ENCODE measurements at places on chromosomes 12 and 14.

- DNase-seq = no peak
Measured at GRCh38 chr12:6942331-6942665, 1.3 kb upstream of the RNU7-1 start.

GRCh38 chr12:3361146-3361545 is 129.9 kb upstream of the PRMT8 start:
- DNase-seq = no peak

GRCh38 chr14:68444449-68445168 is 348.3 kb downstream of the ZFP36L1 start:
- DNase-seq = no peak

DNA sequence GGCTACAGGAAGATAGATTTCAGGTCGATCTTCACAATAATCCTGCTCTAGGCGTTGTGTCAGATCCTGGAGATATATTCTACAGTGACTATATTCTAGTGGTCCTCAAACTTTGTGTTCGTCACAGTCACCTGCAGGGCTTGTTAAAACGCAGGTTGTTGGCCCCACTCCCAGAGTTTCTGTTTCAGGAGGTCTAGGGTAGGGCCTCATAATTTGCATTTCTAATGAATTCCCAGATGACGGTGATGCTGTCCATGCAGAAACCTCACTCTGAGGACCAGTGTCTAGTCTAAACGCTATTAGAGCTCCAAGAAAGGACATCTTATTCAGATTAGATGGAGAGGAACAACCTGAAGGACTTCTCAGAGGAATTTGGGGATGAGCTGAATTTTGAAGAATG is 13.2 kb upstream of the SLC6A13 start:
- DNase-seq = no peak

GRCh38 chr12:132398386-132398991 is 69.1 kb upstream of the GALNT9 start:
- no peak for DNase-seq

GRCh38 chr14:96131836-96132235 is 72.8 kb upstream of the BDKRB2 start:
- DNase-seq = peak; percentile 18

DNA sequence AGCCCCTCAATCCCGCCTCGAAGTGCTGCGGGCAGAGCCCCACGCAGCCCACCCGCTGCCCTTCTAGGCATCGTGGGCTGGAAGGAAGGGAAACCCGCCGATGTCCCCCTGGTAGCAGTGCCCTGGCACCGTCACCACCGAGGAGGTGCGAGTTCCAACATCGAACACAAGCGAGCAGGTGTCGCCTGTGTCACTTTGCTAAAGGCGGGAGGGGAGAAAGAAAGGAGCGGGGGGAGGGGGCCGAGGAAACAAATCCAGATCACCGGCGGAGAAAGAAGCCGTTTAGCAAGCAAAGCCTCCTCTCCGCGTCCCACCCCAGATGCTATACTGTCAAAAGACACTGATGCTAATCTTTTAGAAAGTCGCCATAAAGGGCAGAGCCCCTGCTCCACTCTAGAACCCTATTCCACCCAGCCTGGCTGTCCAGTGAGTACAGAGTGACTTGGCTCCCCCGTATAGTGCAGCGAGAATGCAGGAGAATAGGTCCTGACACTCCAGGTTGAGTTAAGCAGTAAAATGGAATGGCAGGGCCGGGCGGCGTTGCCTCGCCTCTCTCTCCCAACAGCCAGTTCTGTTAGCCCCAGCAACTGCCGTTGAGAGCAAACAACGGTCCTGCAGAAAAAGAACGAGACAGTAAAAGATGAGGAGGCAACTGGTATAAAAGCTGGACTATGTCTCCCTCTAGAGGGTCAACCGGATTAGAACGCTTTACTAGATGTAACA is 67.9 kb upstream of the USP15 start:
- peak; percentile 67 for DNase-seq

Measured in stimulated activated effector memory CD8-positive, alpha-beta T cell treated with anti-CD3 and anti-CD28 coated beads, Interleukin-12 subunit alpha, Interleukin-12 subunit beta, amount 100 ng/mL, for 72 hours (primary cell).